Hepatocyte (in vitro differentiated cells): ENCODE measurements at places on chromosomes 6 and 20.

DNA sequence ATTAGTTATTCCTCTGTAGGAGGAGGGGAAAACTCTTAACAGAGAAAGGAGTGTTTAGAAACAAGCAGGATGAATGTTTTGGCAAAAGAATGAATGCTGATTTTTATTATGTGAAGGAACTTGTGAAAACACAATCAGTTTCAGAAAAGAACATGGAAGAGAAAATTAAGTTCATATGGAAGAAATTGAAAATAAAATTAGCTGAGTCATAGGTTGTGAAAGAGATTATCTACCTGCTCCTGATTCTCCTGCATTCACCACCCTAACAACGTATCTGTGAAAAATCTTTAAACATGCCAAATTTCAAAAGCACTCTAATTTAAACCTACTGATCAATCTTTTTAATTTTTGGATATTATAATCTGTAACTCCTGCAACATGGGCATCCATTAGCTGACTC, 227.3 kb upstream of the RSPO3 start:
- no peak for DNase-seq

DNA sequence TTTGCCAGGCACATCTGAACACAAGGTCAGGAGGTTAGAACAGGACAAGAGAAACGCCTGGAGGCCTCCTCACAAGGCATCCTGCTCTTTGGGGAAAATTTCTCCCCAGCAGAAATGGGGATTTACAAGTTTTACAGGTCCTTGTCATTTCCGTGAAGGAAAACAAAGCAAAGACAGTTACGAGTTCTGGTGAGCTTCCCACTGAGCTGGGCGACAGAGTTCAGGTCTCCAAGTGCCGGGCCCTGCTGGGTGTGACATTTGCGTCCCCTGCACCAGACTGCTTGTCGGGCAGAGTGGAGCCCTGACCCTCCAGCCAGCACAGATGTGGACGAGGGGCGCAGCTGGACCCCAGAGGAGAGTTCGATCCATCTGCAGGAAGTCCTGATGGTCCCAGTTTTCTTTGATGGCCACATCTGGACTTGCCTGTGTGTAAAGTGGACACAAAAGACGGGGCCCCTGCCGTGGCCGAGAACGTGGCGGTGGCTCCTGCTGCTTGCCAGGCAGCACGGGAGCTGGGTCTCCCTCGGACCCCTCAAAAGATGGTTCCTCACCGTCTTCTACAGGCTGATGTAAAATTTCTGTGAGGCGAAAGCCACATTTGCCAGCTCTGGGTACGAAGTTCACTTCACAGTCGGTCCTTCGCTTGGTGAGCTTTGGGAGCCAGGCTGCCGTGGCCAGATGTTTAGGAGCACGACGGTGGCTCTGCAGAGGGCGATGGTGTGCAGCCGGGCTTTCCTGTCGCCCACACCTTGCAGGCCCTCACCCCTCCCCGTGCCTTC, 5.2 kb upstream of the ADRM1 start:
- DNase-seq, result no peak

DNA sequence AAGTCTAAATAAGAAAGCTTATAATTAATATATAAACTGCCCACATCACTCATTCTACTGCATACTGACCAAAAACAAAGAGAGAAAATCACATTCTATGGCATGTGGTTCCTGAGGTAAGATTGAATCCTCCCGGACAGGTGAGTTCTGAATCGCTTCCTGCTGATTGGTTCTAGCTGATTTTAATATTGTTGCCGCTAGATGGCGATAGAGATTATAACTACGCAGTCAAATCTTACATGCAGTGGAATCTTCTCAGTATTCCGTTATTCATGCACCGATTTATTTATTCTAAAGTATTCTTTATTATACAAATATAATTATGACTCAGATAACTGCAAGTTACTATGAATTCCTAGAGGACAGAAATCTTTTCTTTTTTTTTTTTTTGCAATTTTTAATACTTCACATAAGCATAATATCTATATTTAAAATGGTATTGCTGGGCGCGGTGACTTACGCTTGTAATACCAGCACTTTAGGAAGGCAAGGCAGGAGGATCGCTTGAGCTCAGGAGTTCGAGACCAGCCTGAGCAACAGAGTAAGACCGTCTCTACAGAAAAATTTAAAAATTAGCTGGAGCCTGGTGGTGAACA, 24.2 kb upstream of the TMX4 start:
- DNase-seq, result peak; percentile 82

GRCh38 chr6:157143890-157144798, 179.2 kb downstream of the TMEM242 start:
- DNase-seq, result no peak

DNA sequence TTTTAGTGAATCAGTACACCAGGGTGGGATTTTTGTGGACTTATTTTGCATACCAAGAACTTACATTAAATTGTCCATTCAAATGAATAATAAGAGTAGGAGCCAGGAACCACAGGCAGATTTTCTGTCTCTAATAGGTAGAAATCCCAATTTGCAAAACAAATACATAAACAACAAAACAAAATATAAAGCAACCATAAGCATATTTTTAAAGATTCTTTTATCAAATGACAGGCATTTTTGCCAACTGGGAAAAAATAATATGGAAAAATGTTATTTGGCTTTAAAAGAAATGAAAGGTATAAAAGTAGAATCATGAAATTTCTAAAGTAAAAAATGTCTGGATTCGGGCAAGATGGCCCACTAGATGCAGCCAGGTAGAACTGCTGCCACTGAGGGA, 71.2 kb upstream of the PDE7B start:
- DNase-seq, result no peak

DNA sequence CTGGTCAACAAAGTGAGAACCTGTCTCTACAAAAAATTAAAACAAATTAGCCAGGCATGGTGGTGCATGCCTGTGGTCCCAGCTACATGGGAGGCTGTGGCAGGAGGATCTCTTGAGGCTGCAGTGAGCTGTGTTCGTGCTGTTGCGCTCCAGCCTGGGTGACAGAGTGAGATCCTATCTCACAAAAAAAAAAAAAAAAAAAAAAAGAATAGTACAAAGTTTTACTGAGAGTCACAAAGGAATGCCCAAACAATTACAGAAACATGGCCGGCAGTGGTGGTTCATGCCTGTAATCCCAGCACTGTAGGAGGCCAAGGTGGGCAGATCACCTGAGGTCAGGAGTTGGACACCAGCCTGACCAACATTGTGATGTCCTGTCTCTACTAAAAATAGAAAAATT, 14.8 kb upstream of the DSTN start:
- DNase-seq, result no peak

- DNase-seq, result no peak
These were observed 12.0 kb upstream of the PDCD2 start for GRCh38 chr6:170596426-170596825.

GRCh38 chr20:31897541-31897940, 27.1 kb downstream of the TTLL9 start:
- DNase-seq, result no peak

DNA sequence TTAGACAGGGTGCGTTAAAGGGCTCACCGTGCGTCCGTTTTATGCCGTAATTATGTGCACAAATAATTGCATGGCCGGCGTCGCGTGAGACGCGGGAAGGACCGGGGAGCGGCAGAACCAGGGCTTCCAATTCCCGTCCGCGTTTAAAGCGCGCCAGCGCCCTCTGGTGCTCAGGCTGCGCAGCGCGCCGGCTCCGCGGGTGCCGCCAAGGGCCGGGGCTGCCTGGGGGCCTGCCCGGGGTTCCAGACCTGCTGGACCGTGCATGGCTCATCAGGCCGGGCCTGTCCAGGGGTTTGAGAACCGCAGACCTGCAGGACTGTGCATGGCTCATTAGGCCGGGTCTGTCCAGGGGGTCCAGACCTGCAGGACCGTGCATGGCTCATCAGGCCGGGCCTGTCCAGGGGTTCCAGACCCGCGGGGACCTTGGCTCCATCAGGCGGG, 369.0 kb downstream of the THBS2 start:
- DNase-seq, result peak; percentile 80

DNA sequence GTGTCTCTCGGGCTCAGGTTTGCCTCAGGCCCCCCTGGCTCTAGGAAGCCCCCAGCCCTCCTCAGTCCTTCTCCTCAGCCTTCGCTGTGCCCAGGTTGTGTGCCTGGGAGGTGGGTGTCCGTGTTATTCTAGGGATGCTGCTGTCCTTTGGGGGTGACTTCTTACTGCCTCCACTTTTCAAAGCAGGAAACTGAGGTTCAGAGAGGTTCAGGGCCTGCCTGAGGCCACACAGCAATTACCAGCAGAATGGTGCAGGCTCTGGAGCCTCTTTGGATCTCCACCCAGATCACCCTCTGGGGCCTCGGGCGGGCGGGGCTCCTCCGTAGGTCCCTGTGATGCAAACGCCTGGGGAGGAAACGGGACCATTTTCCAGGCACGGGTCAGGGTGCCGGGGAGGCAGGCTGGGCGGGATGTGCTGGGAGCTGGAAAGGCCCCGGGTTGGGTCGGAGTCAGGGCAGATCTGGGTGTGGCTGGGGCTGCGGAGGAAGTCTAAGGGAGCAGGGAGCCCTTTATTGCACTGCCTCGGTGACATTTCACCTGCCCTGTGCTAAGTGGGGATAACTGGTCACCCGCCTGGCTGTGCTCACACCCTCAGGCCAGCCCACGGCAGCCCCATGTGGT, 23.2 kb downstream of the GATA5 start:
- DNase-seq, result peak; percentile 73

GRCh38 chr20:31710423-31711108, 12.1 kb downstream of the BCL2L1 start:
- no peak for DNase-seq

GRCh38 chr6:25404091-25404490, 124.9 kb downstream of the CARMIL1 start:
- no peak for DNase-seq

- peak; percentile 30 for DNase-seq
These were observed 60.8 kb upstream of the SSTR4 start for GRCh38 chr20:22974354-22974753.

GRCh38 chr6:18263418-18264218, 712 bp downstream of the DEK start:
- DNase-seq, result no peak

- no peak for DNase-seq
These were observed 112.3 kb upstream of the DTNBP1 start for GRCh38 chr6:15775076-15775634.

DNA sequence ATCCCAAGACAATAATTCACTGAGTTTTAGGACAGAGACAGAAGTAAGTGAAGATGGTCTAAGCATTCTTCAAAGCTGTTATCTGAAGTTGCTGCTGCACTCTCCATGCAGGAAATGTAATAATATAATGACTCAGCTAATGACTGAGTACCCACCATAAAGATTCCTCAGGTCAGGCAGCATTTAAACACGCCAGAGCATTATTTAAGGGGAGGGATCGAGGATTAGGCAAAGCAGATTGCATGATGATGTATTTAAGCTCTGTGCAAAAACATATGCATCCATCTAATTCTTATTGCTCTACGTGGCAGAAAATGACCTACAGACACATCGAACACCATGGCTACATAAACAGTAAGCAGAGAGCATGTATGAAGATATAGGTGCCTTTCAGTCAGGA, 216.4 kb downstream of the UNC5CL start:
- peak; percentile 17 for DNase-seq

DNA sequence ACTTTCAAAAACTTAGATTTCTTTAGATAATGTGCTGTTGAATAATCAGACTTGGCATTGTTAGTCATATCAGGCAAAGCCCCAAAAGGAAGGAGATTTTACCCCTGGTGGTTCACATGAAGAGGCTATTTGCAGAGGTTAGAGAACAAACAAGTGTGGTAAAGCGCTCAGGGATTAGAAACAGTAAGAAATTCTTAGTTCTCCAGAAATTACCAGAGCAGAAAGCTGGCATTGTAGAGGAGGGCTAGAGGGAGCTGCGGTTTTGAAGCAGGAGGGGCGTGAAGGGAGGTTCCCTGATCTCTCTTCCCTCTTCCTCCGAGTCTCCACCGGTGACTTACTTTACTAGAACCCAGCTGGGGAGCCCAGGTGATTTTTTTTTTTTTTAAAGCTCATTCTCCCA, 10.2 kb downstream of the MYO6 start:
- no peak for DNase-seq

GRCh38 chr6:45997875-45998506, 17.7 kb downstream of the CLIC5 start:
- peak; percentile 25 for DNase-seq

GRCh38 chr6:39934131-39934757, at the start of gene MOCS1:
Gene MOCS1, minus strand, starts transcription at chr6:39934462. Its CDS starts 45 bp downstream, at chr6:39934417.
- peak; percentile 83 for DNase-seq

GRCh38 chr20:40471261-40471629, 217.8 kb downstream of the MAFB start:
- DNase-seq, result no peak

DNA sequence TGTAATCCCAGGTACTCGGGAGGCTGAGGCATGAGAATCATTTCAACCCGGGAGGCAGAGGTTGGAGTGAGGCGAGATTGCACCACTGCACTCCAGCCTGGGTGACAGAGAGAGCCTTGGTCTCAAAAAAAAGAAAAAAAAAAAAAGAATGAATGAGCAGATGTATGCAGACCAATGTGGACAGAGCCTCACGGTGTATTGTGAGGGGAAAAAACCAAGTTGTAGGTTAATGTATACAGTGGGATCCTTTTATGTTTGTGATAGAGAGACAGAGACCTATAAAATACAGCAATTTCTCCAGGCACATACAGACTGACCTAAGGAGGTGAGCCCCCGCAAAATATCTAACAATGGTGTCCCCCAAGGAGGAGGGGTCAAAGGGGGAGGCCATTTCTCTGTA, 11.7 kb downstream of the TGM2 start:
- no peak for DNase-seq

DNA sequence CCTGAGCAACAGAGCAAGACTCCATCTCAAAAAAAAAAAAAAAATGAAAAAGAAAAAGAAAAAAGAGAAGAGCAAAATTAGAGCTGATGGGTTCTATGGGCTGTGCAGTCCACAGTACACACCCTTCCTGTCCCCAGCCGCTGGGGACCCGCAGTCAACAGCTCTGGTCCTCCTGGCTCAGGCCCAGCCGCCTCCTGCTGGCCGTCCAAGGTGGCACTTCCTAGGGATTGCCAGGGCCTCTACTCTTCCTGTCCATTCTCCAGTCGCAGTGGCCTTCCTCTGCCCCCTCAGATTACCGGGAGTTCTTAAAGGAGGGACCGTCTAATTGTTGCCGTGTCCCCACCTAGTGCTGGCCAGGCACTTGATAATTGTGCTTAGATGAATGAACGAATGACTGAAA, 41.7 kb downstream of the TMEM242 start:
- no peak for DNase-seq

- DNase-seq, result peak; percentile 80
These were observed 13.3 kb downstream of the GRM4 start for GRCh38 chr6:34132486-34133185.

DNA sequence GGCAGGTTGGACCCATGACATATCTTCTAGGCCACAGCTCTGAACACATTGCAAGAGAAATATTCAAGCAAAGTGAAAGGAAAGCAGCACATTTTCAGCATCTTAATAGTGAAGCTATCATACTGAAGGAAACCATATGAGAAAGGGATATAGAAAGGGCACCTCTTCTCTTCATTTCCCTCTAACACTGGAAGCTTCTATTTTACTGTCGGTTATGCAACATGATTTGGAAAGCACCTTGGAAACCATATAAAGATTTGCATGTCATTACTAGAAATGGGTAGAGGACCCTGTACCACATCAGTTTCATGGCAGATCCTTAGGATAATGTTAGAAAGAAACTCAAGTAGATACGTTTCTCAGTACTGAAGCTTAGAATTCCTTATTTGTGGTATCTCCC, 70.5 kb upstream of the HMGN3 start:
- DNase-seq, result no peak
